Stimulated activated CD8-positive, alpha-beta memory T cell treated with anti-CD3 and anti-CD28 coated beads, Interleukin-7, amount 100 ng/mL, for 4 hours (primary cell): ENCODE measurements at places on chromosomes 1 and 21.
A peak's percentile ranks its signal among the peaks of the same experiment; 100 is the strongest.

DNA sequence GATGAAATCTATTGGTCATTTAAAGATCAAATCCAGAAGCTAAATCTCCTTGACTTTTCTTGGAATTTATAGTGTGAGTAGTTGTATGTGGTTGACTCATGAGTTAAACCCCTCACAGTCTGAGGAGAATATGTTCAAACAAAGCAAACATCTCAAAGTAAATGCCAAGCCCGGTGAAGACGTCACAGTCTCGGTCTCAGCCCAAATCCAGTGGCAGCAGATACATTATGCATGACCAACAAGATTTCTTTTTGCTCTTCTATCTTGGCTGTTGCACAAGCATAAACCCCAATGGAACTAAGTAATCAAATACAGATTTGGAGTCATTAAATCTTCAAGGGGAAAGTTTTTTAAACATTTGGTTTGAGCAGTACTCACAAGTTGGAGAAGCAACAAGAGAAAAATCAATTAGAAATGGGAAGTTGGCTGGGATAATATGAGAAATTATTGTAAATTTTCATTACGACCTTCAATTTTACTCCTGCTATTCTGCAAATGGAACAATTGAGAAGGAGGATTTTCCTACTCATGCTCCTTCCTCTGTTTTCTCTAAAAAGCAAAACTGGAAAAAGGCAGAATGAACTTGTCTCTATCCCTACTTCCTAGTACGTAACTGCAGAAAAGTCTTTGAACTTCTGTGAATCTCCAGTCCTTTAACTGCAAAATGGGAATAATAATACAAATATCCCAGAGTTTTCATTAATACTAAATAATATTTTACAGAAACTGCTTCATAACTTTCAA, 575.8 kb downstream of the NUF2 start:
- no peak for DNase-seq

GRCh38 chr1:99680270-99680669, 34.4 kb downstream of the PALMD start:
- no peak for DNase-seq

- no peak for DNase-seq
These were observed 5.0 kb downstream of the SELP start for GRCh38 chr1:169624912-169625311.

- DNase-seq: no peak
These were observed 177.0 kb downstream of the CLIC6 start for GRCh38 chr21:34845521-34846451.

DNA sequence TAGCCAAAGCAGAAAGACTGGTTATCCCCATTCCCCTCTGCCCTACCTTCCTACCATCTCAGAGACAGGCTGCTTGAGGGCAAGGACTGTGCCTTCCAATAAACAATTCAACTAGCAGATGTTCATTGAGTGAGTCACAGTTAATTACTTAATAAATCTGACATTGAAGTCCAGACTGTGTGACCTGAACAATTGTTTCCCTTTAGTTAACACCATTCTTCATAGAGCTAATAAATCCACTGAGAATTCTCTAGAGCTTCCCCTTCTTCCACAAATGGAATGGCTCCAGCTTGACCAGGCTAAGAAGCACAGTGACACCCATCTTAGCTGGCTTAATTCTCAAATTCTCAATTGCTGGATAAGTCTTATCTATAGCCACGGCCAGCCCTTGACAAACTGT, 61.9 kb upstream of the GJA5 start:
- DNase-seq: no peak

- DNase-seq: no peak
These were observed 26.1 kb upstream of the HUNK start for GRCh38 chr21:31846690-31847089.

DNA sequence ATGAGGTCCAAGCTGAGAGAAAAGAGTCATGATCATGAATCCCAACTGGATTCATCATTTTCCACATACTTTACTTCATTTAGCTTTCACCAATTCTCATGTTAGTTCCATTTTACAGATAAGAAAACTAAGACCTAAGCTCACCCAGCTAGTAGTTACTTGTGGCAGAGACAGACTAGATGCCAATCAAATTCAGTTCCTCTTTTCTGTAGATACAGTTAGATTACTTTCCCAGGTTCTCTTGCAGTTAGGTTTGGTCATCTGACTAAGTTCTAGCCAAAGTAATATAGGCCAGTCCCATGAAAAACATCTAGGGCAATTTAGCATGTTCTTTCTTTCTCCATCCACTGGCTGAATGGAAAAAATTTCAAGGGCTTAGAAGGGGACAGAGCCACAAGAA, 8.9 kb upstream of the KCND3 start:
- no peak for DNase-seq

- DNase-seq: no peak
These were observed 5.2 kb upstream of the BCAS2 start for GRCh38 chr1:114586513-114587047.

DNA sequence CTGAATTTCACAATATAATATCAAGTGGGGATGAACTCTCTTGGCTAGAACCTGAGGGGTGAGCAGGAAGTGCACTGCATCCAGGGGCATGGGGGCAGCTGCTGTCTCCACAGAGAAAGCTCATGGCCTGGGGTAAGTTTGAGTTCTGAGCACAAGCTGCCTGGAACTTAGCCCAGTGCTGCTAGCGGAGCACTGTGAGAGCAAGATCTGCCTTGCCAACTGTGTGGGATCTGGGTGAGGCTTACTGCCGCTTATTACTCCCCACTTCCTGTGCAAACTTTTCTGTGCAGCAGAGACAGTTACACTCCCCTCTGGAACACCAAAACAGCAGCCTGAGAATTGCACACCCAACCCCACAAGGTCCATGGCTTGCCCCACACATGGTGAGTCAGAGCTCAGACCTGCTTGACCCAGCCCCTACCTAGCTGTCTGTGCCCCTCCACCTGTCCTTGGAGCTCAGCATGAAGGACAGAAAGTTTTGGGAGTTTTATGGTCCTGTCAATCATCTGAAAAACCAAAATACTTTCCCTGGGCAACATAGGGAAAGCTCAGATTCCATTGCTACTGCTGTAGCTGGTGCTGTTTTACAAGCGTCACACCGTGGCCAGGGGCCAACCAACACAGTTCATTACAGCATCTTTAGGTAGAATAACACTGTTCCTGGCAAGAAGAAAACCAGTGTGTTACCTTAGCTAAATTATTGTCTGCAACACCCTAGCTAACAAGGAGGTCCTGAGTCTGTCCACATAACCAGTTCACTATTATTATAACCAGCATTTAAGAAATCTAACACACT, 762.1 kb upstream of the NEGR1 start:
- no peak for DNase-seq

DNA sequence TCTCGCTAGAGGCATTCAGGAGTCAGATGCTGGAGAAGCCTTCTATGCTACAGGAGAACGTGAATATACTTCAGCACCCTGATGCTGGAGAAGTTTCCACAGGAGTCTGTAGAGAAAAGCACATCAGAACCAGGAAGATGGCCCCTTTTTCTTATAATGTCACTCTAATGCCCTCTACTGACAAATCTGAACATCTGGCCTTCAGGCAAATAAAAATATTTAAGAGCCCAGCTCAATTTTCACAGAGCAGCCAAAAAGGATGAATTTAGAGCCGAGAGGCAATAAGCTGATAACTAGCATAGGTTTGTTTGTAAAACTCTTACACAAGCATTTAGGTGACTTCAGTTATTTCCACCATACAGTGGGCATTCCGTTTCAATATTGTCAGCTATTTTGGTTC, 3.8 kb upstream of the RRP15 start:
- no peak for DNase-seq

DNA sequence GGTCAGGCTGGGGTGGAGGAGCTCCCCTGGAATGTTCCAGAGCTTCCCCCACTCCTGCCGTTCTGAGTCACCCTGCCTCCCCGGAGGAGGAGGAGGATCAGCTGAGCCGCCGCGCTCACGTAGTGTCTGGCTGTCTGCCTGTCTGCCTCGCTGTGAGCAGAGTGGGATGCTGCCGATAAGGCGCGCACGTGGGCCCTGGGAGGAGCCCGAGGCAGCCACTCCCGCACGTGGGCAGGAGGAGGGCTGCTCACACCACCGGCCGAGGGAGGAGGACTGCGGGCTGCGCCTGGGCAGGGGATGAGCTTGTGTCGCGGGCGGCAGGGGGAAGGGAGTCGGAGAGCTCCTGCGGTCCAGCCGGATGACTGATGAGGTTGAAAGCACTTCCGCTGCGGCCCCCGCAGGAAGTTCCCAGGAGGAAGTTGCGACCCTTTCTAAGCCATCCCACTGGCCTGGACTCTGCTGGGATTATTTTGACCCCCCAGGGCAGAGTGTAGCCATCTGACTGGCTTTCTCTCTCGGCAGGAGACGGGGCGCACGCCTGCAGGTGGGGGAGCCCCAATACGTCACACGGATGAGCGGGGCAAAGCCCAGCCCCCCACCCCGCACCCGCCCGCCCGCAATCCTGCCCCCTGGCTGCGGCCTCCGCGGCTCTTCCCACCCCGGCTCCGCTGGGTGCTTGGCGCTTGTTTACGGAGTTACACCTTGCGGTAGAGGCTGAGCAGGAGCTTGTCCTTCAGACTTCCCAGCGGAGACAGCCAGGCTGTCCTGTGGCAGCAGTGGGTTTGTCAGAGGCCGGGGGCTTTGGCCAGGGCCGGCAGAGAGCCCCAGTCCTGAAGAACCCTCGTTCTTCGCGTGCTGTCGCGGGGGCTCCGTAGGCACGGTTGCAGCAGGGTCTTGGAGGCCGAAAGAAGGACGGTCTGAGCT, 9.8 kb downstream of the PDXK start:
- DNase-seq: peak; percentile 79

GRCh38 chr1:237179503-237179902, 137.5 kb downstream of the RYR2 start:
- no peak for DNase-seq

- peak; percentile 63 for DNase-seq
These were observed 779 bp downstream of the SON start for GRCh38 chr21:33543505-33544129.

- DNase-seq: no peak
These were observed 14.5 kb downstream of the RGS4 start for GRCh38 chr1:163083690-163084089.

- DNase-seq: no peak
These were observed 9.3 kb downstream of the HLX start for GRCh38 chr1:220888417-220888986.

DNA sequence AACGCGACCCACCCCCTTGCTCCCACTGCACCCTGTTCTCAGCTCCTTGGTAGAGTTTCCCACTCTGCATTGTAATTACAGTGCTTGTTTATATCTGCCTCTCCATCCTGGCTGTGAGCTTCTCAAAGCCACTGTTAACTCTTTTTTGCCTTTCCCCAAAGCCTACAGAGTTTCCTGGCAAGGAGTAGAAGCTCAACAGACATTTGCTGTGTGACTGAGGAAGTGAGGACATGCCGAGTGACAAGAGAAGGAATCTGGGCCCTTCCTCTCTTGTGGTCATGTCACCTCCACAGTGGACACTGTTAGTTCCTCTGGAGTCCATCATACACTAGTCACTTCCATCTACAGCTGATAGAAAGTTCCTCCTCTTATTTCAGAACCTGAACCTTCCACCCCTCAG, 6.1 kb upstream of the IGSF8 start:
- no peak for DNase-seq

GRCh38 chr1:241677201-241677600, 25.1 kb downstream of the WDR64 start:
- no peak for DNase-seq

- DNase-seq: no peak
These were observed 288.0 kb upstream of the KAZN start for GRCh38 chr1:14310476-14310875.

DNA sequence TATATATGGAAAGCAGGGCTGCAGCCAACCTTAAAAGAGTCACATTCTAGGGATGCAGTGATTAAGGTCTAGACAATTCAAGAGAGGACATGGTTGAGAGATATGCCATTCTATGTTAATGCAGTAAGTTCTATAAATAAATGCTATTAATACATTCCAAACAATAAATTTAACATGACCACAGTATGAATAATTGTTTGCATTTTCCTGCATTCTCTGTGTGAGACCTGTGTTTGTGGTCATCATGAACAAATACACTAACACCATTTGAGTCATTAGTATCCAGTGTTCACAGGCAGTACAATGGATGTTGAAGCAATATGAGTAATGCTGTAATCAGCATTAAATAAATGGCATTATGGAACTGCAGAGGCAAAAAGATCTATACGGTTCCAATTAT, 5.5 kb upstream of the ZRANB2 start:
- DNase-seq: no peak
